Effector CD4-positive, alpha-beta T cell (primary cell): ENCODE measurements at places on chromosomes 5 and 9.

DNA sequence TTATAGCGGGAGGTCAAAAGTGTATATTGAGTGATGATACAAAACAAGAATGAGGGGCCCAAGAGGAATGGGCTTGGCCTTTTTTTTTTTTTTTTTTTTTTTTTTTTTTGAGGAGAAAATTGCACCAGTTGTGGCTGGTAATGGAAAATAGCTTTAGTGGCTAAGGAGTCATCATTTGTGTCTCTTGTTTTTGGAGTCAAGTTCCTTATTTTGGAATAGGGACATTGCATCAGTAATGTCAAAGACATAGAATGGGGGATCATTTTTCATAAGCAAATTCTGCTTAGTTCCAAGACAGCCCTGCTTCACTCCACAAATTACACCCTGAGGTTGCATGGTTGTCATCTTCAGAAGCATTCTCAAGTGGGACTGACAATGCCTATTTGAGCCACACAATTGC is 137.4 kb downstream of the STK32A start:
- DNase-seq, result no peak

DNA sequence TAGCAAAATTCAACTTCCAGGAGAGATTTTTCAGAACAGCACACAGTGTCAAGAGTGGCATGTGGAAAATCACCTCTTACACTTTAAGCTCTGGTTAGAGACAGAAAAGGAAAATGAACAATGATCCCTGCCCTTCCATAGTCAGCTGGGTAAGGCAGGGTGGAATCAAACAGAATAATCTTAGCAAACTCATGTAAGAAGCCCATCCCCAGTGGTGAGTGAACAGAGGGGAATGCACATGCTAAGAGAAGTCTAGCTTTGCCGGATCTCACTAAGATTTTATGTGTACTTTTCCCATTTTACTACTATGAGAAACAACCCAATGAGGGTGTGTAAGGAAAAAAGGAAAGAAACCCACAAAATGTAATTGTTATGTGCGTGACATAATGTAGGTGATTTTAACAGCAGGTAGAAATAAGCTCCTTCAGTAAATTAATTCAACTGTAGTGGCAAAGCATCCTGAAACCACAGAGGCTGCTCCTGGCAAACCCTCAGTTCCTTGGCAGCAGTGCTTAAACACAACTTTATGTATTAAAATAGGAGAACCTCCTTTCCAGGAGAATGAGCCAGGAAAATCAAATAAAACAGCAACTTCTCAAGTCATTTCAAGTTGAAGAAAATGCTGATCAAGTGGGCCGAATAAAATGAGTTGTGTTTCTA is 366.0 kb upstream of the TRPC7 start:
- no peak for DNase-seq

DNA sequence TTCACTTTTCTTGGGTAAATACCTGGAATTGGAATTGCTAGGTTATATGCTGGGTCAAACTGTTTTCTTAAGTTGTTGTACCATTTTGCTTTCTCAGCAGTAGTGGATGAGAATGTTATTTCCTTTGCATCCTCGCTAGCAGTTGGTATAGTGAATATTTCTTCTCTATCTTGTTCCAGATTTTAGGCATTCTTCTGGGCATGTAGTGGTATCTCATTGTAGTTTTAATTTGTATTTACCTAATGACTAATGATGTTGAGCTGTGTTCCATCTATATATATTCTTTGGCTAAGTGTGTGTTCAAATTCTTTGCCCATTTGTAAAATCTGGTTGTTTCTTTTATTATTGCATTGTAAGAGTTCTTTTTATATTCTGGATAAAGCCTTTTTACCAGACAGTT is 333.3 kb downstream of the MAT2B start:
- DNase-seq, result no peak

DNA sequence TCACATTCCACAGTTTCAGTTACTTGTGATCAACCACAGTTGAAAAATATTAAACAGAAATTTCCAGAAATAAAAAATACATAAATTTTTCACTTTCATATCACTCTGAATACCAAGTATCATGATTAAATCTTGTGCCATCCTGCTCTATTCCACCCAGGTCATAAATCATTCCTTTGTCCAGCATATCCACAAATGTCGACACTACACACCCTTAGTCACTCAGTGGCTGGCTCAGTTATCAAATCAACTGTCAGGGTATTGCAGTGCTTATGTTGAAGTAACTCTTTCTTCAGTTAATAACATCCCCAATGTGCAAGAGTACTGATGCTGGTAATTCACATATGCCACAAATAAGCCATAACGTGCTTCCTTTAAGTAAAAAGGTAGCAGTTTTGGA is 115.7 kb downstream of the FBXL17 start:
- no peak for DNase-seq
